ENCODE measurements at places on chromosomes 6 and 20.
A peak's percentile ranks its signal among the peaks of the same experiment; 100 is the strongest.

GRCh38 chr6:22073516-22074198 is 223.2 kb downstream of the PRL start:
- no peak for DNase-seq

DNA sequence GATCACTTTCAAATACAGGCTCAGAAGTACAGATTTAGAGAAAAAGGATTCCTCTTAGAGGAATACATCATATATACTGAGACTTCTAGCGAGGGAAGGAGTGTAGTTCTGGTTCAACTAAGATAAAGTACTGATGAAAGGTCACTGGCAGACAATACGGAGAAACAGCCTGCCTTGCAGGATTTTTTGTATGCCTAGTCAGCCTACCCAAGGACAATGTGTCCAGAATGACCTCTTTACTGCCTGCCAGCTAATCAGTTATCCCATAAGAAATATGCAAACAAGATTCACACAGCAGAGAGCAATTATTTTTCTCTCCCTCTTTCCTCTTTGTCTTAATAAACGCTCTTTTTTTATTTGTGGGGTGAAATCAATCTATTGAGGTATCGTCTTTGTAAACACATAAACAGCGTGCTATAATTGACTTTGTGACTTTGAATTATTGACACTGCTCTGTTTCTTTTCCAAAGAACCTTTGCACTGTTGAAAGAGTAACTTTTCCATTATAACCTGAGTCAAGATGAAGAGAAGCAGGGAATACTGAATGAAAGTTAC is 1.4 kb upstream of the TSPYL4 start:
- DNase-seq, result peak; percentile 27

DNA sequence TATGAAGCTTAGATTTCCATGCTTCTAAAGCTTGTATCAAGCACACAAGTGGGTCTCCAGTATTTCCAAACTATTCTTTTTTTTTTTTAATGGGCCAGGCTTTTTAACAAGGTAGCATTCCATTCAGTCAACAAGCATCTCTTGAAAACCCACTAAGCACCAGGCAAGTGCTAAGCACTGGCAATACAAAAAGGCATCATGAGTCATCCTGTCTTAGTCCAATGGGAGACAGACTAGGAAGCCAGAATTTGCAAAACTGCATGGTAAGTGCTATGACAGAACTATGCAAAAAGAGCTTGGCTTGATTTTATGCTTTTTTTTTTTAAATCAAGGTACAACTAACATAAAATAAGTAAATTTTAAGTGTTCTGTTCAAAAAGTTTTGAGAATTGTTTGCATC is 109.3 kb upstream of the DST start:
- DNase-seq, result no peak

DNA sequence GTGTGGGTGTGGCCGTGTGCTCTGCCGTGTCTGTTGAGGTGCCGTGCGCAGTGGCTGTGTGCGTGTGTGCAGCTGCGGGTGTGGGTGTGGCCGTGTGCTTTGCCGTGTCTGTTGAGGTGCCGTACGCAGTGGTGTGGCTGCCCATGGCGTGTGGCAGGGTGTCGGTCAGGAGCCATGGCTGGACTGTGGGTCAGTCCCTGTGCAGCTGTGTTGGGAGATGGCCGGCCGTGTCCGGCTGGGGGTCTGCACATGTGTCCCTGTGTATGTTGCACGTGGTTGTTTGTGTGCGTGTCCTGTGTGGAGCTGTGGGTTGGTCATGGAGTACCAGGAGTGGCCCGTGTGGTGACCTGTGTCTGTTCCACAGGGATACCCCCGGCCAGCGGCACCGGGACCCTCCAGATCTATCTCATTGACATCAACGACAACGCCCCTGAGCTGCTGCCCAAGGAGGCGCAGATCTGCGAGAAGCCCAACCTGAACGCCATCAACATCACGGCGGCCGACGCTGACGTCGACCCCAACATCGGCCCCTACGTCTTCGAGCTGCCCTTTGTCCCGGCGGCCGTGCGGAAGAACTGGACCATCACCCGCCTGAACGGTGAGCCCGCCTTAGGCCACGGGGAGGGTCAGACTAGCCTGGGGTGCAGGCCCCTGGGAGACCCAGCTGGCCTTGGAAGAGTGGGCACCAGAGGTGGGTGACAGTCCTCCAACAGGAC is 137.7 kb downstream of the TAF4 start:
- no peak for DNase-seq

GRCh38 chr6:133818320-133818719 is 70.6 kb upstream of the TCF21 start:
- DNase-seq, result no peak

DNA sequence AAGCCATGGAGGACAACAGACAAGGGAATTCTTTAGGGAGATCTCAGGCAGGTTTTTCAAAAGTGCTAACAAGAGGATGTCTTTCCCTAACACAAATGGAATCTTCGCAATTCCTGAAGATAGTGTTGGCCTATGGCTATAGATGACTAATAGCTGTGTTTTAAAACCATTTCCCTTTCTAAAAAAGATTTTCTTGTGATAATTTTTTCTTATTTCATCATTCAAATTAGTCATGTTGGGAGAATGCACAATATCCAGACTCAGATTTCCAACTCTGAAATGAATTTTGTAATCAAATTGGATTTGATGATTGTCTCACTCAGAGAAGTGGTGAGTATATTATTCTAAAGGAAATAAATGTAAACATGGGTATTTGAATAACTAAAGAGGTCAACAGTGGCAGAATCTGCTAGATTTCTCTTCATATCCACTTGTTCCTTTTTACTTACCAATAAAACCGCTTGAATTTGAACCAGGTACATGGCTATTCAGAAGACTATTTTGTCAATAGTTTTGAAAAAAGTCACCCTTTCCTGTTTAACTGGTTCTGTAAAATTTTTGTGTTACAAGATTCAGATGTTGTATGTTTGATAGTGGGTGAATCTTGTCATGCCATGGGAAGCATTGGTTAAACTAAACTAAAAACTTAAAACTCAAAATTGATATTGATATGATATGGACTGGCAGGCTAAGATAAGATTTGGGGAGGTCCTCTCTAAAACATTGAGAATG is 1223.7 kb upstream of the EYS start:
- DNase-seq, result no peak

DNA sequence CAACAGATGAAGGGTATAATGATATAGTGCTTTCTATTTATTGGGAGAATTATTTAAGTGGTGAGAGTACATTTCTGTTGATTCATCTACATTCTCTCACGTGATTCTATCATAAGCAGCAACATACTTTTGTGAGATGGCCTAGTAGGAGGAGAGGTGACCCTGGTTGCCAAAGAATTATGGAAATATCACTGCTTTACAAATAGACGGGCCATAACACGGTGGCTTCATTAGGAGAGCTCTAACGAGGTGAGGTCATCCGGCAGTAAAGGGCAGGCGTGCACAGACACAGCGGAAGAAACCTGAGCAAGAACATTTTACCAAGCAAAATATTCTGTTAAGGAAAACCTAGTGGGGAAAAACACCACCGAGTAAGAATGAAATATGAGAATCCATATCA is 337.4 kb upstream of the QKI start:
- DNase-seq, result no peak

DNA sequence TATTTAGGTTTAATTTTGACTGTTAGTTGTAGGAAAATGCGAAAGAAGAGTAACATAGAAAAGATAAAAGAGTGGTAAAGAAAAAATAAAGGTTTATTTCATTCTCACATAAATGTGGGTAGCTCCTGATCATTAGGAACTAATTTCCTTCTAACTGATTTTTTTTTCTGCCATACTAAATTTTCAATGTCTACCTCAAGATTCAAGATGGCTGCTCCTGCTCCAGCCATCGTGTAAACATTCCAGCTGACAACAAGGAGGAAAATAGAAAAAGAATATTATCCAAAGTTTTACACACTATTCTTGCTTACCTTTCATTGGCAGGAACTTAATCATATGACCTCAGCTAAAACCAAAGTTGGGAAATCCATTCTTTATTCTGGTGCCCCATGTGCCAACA is 488.2 kb downstream of the LMBRD1 start:
- no peak for DNase-seq

DNA sequence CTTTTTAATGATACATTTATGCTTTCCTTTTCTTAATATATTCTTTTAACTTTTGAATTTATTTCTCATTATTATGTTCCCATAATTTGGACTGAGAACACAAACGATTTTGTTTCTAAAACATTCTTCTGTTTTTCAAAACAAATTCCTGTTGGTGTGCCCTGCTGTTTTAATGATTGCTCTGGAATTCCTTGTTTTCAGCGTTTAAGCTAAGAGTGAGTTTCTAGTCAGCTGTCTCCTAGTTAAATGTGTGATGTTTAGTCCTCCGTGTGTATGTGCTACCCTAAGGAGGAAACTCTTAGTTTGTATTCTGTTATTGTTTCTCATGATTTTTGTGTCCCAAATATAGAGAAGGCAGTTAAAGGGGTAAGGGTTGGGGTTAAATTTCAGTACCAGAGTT is 306.1 kb upstream of the RGS17 start:
- no peak for DNase-seq

DNA sequence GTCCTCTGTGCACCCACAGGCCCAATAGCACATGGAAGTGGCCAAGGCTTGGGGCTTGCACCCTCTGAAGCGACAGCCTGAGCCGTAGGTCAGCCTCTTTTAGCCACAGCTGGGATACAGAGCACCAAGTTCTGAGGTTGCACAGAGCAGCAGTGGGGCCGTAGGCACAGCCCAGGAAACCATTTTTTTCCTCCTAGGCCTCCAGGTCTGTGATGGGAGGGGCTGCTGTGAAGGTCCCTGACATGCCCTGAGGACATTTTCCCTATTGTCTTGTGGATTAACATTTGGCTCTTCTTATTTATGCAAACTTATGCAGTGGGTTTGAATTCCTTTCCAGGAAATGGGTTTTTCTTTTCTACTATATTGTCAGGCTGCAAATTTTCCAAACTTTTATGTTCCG is 878.7 kb upstream of the MAN1A1 start:
- DNase-seq, result no peak

- no peak for DNase-seq
Observed at GRCh38 chr6:16595514-16596120, 165.6 kb downstream of the ATXN1 start.

- DNase-seq, result peak; percentile 17
Observed at GRCh38 chr20:38173237-38174156, 8.4 kb upstream of the TGM2 start.

GRCh38 chr6:21201637-21202350 is 391.8 kb upstream of the SOX4 start:
- peak; percentile 92 for DNase-seq

- no peak for DNase-seq
Observed at GRCh38 chr20:13173201-13173600, 47.9 kb upstream of the ISM1 start.

All from NCI-H526 (cell line).